ENCODE measurements at places on chromosomes 6 and 20.

GRCh38 chr6:139149383-139149782, 14.5 kb downstream of the HECA start:
- DNase-seq: no peak

GRCh38 chr20:50392138-50392866, 117.9 kb upstream of the PTPN1 start:
- no peak for DNase-seq

DNA sequence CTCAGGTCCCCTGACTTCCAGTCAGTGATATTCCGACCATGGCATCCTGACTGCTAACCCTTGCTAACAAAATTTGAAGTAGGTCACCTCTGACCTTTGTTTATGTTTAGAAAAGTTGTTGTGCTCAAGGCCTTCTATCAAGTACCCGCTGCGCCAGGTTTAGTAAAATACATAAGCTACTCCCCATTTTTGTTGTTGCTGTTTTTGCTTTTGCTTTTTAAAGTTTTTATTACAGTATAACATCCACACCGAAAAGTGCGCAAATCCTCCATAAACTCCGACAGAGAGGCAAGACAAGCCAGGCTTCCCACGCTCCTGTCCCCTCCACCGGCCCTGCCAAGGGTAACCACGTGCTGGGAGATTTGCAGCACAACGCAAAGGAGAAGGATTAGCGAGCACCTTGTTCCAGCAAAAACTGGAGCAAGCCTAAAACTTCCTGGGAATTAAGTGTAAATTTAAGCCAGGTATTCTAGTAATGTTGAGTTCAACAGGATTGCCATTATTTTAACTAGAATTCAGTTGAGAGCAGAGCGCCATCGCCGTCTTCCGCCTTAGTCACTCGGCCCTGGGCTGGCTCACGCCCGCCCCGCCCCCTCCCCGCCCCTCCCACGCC, 17.8 kb upstream of the HMGN4 start:
- no peak for DNase-seq

- DNase-seq: peak; percentile 29
Observed at GRCh38 chr20:46253391-46253790, 54.9 kb downstream of the CDH22 start.

- no peak for DNase-seq
Observed at GRCh38 chr6:23417133-23417532, 708.9 kb upstream of the NRSN1 start.

Measured in colonic mucosa (tissue), 4 donors.